ENCODE measurements at places on chromosomes 7 and 10.

DNA sequence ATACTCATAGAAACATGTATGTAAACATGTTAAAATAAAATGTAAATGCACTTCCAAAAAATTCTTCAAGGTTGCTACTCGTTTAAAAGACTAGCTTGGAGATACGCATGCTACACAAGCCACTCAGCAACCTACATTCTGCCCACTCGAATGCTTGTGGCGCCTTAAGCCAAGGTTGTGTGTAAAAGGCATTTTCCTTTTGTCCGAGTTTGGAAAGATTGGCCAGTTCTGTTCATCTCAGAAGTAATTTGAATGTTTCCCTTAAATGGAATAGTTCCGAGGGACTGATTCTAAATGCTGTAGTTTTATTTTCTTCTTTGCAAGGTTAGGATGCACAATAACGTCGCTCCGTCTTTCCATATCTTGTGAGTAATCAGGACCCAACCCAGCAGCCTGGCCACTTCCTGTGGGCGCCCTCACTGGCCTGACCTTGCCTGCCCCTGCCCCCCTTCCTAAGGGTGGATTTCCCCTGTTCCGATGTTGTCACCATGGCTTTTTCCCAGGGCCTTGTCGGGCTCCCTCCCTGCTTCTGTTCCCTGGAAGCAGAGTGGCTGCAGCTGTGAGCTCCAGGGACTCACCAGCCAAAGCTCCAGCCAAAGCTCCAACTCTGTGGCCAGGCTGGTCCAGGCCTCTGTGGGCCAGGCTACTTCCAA lies 70.6 kb downstream of the PTPRE start:
- peak; percentile 82 for DNase-seq

DNA sequence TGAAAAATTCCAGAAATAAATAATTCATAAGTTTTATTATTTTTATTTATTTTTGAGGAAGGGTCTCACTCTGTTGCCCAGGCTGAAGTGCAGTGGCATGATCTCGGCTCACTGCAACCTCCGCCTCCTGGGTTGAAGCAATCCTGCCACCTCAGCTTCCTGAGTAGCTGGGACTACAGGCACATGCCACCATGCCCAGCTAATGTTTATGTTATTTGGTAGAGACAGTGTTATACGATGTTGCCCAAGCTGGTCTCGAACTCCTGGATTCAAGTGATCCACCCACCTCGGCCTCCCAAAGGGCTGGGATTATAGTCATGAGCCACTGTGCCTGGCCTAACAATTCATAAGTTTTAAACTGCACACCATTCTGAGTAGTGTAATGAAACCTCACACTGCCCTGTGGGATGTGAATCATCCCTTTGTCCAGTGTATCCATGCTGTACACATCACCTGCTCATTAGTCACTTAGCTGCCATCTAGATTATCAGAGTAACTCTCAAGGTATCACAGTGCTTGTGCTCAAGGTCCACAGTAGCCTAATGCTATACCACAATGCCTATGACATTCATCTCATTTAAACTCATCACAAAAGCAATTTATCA lies 17.9 kb downstream of the RTKN2 start:
- DNase-seq = no peak

GRCh38 chr7:56174875-56175760 lies 58.9 kb upstream of the NUPR2 start:
- DNase-seq = no peak

DNA sequence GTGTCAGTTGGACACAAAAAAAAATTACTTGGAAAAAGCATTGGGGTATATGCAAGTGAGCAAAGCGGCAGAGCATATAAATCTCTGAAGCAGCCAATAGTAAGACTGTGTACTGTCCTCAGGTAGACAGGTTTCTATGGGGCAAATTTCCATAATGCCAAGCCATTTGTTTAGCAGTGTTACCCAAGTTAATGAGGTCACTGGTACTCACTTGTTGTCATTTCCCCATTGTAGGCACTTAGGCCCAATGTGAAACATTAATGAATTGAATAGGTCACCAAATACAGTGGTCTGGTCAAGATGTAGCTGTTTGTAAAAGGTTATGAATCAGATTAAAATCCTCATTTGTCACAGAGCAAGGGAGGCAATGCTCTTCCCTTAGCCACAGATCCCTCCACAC lies 27.5 kb downstream of the HOXA1 start:
- no peak for DNase-seq

DNA sequence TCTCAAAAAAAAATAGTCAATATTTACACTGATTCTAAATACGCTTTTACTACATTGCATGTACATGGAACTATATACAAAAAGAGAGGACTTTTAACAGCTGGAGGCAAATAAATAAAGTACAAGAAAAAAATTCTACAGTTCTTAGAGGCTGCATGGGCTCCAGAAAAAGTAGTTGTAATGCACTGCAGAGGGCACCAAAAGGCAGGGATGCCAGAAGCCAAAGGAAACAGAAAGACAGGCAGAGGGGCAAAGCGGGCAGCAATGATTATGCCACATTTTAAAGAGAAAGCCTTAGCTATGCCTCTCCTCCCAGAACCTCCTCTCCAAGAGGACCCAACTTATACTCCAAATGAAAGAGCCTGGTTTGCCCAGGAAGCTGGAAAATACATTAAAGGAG lies 11.6 kb upstream of the ADCK2 start:
- DNase-seq = no peak

GRCh38 chr7:30721211-30721610 lies 30.7 kb upstream of the INMT start:
- no peak for DNase-seq

DNA sequence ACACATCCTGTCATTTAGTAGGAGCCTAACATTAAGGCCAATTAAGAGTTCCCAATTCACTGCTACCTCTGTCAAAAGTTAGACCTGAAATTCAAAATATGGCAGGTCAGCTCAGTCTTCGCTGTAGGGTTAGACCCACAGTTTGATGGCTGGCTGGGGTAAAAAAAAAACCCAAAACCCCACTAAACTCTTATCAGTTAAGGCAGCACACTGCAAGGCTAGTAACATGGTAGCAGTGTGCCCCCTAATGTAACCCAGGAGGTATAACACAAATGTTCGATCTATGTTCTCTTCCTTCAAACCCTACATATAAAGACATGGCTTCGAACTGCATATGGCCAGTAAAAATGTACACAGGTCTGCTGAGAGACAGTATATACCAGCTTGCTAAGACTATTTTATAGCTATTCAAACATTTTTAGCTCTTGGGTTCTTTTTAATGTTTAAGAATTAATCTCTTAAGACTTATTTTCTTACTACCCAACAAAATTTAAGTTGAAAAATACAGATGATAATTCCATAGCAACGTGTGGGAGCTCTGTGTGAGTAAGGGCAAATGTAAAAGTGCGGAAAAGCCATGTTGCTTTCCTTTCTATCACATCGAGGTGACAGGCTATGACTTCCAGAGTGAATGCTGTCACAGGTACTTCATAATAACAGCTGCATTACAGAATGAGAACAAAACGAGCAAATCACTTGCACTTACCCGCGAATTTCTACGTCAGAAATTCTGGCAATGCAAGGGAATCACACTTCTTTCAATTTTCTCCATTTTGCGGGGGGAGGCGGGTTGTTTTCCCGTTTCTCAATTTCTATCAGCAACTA lies 168.4 kb upstream of the IMMP2L start:
- no peak for DNase-seq

GRCh38 chr7:66362136-66362535 lies 157.0 kb downstream of the TPST1 start:
- DNase-seq = no peak

DNA sequence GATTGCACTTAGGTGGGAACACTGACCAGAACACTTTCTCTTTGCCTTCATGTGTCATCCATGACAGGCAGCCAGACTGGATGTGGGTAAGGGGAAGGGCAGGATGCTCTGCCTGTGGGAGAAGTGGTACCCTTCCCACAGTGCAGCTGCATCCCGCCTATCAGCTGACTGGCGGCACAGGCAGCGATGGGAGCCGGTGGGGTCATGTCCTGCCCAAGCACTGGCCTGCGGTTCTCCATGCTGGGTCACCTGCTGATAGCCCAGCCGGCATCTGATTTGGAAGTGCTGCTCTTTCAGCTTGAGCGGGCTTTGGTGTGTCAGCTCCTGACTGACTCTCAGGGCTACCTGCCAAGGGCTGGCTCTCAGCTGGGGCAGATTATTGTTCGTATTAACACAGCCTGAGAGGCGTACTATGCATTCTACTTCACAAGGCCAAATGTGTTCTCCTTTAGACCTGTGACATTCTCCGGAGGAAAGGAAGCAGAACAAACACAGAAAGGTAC lies 105.2 kb upstream of the PDLIM1 start:
- DNase-seq = no peak

- peak; percentile 74 for DNase-seq
Observed at GRCh38 chr10:14560791-14561765, 213.6 kb downstream of the FAM107B start.

DNA sequence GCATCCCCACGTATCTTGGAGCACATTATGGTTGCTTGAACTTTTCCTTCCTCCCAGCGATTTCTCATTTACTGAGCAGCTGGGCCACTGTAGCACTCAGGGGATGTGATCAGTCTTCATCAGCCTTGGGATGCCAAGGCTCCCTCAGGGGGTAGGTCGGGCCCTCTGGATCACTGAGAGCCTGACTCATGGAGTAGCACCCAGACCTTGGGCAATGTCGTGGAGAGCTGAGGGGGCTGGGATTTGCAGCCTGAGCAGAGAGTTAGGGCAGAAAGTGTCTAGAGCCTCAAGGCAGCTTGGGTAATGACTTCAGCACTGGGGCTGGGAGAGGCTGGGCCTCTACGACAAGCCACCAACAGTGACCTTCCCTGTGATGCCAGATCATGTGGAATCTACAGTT lies 86.5 kb upstream of the CXCL12 start:
- DNase-seq = no peak

GRCh38 chr10:88668465-88668864 lies 4.2 kb downstream of the LIPF start:
- DNase-seq = no peak

GRCh38 chr7:11541330-11541729 lies 290.7 kb downstream of the THSD7A start:
- no peak for DNase-seq

DNA sequence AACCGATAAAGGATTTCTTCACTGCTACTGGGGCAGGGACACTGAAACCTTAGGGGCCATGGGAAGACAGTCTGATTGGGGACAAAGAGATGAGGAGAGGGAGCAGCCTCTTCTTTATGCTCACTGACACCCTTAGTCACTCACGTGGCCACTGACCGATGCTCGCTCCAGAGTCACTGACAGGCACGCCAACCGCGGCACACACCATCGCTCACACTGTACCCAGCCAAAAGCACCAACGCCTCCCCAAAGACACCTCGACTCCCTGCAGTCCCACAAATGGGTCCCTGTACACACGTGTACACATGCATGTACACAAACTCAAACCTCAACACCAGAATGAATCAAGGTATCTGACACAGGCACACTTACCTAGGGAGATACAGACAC lies 35.3 kb upstream of the SLF2 start:
- DNase-seq = no peak

- no peak for DNase-seq
Observed at GRCh38 chr10:42975005-42975493, 101.8 kb upstream of the RET start.

GRCh38 chr7:133082390-133082766 lies 488 bp upstream of the CHCHD3 start:
- DNase-seq = no peak

DNA sequence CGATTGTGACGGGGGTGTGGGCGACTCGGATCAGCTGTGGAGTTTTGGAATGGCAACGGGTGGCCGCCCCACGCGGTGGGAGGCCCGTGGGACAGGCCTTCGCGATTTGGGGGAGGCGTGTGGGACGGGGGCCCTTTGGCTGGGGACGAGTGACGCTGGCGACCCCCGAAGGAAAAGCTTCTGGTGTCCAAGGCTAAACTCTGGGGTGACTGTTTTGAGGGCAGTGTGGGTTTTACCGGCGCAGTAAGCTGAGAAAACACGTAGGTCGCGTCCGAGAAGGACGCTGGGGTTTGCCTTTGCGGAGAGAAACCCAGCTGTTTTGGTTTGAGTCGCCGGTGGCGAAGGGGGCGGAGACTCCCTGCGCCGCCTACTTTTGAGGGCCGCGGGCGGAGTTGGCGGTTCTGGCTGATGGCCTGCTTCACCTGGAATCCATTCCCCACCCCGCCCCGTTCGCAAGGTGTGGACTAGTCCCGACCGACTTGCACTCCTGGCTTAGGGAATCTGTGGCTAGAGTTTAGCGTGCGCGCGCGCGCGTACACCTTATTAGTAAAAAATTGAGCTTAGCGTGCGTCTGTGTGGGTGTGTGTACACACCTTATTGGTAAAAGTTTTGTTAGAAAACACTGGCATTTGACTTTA lies 606 bp downstream of the TAX1BP1 start:
- peak; percentile 58 for DNase-seq

- no peak for DNase-seq
Observed at GRCh38 chr10:80596391-80597257, 58.9 kb downstream of the SH2D4B start.

DNA sequence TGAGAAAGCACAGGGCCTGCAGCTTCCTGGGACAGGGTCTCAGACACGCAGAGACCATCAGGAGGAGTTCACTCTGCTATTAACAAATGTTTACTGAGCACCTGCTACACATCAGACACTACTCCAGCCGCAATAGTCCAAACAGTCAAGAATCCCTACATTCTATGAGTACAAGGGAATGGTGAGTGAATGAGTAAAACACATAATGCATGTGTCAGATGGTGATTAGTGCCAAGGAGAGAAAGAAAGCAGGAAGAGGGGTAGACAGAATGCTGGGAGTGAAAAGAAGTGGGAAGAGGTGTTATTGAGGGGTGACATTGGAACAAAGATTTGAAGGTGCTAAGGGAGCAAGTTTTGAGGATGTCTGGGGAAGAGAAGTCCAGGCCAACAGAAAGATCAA lies 634.2 kb upstream of the GALNT17 start:
- DNase-seq = no peak

- DNase-seq = no peak
Observed at GRCh38 chr7:51459809-51460208, 143.2 kb upstream of the COBL start.

DNA sequence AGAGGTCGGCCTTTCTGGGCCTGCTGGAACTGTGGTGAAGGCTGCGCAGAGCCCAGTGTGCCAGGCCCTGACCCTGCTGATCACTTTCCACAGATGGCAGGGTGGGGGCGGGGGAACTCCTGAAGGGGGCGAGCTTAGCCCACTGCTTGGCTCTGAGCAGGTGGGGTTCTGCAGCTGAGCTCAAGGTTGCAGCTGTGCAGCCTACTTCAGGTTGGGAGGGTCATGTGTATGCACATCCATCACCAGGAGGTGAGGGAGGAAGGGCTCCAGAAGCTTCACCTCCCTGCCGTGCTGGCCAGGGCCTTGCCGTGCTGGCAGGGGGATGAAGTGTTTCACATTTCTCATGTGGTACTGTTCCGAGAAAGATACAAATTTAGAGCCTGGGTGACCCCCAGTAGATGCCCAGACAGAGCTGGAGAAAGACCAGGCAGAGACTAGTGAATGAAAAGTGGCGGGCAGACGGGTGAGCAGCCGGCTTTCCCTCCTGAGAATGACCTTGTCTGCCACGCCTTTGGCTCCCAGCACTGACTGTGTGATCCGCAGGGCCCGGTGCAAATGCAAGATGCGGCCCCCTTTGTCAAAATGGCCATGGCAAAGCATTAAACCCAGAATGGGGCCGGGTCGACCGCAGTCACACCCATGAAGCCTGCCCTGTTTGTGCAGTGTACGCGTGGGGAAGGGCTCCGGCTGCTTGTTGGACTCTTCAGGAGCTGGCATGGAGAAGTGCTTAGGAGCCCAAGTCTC lies 25.2 kb downstream of the FAM241B start:
- no peak for DNase-seq

Data from putamen (tissue), 1 donor.